ENCODE measurements at places on chromosomes 4 and X.

DNA sequence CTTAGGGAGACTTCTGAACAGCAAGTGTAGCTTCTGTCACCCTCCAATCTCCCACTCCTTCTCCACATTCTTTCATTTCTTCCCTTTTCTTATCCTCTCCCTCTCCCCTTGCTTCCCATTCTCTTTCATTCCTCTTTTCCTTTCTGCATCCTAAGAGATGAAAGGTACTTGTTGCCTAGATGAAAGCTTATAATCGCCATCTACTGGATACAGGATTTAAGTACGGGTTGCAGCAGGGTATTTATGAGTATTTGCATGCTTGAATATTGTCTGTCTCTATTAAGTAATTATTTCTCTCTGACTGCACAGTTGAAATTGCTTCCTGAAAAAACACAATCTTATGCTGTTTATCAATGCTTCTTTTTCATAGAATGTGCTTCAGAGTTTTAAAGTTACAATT is 174.0 kb upstream of the TENT5D start:
- DNase-seq = no peak

- no peak for DNase-seq
These were observed 30.9 kb downstream of the REELD1 start for GRCh38 chr4:146245246-146245645.

DNA sequence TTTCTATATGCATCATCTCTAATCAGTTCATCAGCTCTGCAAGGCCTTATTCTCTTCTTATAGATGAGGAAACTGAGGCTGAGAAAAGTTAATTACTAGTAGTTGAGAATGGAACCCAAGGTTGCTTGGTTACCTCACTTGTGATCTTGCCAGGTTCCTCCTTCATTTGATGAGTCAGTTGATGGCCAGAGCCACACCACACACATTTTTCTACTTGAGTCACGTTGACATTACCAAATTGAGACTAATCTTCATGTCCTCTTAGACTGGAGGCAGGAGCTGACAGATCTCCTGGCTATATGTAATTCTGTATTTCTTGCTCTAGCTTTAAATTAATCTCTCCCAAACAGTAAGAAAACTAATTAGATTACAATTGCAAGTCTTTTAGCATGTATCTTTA is 428.4 kb downstream of the AFF2 start:
- no peak for DNase-seq

GRCh38 chr4:37794056-37794455 is 32.4 kb upstream of the PGM2 start:
- DNase-seq = no peak

- no peak for DNase-seq
These were observed 13.3 kb downstream of the OFD1 start for GRCh38 chrX:13747836-13748235.
